ENCODE measurements at places on chromosomes 3 and 15.

DNA sequence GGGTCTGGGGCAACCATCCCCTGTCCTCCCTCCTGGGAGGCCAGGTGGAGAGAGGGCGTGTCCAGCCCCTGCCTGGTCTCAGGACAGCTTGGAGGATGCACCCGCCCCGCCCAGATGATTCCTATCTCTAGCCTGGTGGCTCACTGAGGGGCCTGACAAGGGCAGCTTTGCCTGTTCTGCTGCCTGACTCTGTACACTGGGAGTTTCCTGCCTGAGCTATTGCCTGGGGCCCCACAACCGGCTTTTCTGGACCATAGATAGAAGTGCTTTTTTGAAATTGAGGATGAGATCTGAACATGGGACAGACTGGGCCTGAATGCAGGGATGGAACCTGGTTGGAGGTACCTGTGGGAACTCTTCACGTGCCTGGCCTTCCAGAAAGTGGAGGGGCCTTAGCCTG lies 751 bp upstream of the PLA2G4E start:
- DNase-seq, result no peak

- peak; percentile 18 for DNase-seq
Measured at GRCh38 chr15:80173022-80173759, 20.4 kb downstream of the FAH start.

DNA sequence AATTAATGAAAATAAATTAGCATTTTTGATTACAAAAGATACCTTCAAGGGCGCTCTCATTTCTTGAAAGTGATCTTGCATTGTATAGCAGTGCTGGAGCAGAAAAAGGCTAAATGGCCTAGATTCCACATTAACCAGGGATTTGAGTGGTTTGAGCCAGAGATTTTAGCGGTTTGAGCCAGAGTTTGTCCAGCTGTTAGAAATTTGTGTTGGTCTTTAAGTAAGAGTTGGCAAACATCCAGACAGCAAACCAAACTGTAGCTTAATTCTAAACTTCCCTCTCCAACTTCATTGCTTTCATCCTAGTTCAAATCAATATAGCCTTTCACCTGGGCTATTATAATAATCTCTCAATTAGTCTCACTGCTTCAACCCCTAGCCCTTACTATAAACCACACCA lies 351.7 kb downstream of the IGSF11 start:
- peak; percentile 96 for DNase-seq

DNA sequence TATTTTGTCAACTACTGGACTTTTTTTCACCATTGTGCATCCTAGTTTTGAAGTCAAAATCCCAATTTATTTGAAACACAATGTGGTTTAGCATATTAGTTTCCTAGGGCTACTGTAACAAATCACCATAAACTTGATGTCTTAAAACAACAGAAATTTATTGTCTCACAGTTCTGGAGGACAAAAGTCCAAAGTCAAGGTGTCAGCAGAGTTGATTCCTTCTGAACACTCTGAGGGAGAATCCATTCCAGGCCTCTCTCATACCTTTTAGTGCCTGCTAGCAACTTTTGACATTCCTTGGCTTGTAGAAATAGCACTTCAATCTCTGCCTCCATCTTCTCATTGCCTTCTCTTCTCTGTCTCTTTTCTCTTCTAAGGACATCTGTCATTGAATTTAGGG lies 14.9 kb upstream of the SLC27A2 start:
- no peak for DNase-seq

- no peak for DNase-seq
Measured at GRCh38 chr3:12190832-12191231, 32.1 kb upstream of the TIMP4 start.

GRCh38 chr3:43784640-43785011 lies 93.9 kb downstream of the ABHD5 start:
- no peak for DNase-seq

GRCh38 chr3:186476044-186476468 lies 68.1 kb downstream of the CRYGS start:
- no peak for DNase-seq

GRCh38 chr3:69819282-69819681 lies 80.0 kb downstream of the MITF start:
- DNase-seq, result no peak

- DNase-seq, result no peak
Measured at GRCh38 chr15:41647262-41647661, 12.9 kb upstream of the MGA start.

GRCh38 chr3:171648069-171648468 lies 162.2 kb downstream of the PLD1 start:
- DNase-seq, result no peak

GRCh38 chr3:48684054-48684349 lies 1.7 kb downstream of the NCKIPSD start:
- no peak for DNase-seq

DNA sequence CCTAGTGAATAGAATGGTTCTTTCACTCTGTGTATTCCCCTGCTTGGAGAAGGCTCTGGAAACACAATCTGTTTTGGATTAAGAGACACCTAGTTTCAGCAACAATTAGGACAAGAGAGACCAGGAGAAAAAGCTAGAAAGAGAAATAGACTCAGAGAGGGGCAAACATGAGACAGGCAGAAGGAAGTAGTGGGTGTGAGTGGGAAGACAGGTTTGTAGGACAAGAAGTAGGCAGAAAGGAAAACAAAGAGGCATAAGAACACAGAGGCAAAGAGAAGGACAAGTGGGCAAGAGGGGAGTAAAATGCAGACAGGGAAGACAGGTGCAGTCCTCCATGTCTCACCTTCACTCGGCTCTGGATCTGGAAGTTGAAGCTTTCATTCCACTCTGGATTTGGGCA lies 13.5 kb downstream of the PLA2G4E start:
- no peak for DNase-seq

DNA sequence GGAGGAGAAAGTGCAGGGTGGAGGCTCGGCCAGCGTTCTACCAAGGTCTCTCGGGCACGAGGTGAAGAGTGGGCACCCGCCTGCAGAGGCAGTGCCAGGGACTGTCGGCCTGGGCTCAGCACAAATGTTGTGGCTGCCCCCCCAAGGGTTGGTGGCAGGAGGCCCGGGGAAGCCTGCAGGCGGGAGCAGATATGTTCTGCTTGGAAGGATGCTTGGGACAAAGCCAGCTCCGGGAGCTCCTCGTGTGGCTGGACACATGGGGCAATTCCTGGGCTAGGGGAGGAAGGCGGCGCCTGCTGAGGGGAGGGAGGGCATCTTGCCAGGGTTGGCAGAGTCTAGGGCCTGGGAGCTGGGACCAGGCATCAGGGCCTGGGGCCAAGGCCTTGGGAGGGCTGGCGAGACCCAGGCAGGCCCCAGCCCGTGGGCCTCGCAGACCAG lies 30.4 kb upstream of the FBLN2 start:
- peak; percentile 6 for DNase-seq

DNA sequence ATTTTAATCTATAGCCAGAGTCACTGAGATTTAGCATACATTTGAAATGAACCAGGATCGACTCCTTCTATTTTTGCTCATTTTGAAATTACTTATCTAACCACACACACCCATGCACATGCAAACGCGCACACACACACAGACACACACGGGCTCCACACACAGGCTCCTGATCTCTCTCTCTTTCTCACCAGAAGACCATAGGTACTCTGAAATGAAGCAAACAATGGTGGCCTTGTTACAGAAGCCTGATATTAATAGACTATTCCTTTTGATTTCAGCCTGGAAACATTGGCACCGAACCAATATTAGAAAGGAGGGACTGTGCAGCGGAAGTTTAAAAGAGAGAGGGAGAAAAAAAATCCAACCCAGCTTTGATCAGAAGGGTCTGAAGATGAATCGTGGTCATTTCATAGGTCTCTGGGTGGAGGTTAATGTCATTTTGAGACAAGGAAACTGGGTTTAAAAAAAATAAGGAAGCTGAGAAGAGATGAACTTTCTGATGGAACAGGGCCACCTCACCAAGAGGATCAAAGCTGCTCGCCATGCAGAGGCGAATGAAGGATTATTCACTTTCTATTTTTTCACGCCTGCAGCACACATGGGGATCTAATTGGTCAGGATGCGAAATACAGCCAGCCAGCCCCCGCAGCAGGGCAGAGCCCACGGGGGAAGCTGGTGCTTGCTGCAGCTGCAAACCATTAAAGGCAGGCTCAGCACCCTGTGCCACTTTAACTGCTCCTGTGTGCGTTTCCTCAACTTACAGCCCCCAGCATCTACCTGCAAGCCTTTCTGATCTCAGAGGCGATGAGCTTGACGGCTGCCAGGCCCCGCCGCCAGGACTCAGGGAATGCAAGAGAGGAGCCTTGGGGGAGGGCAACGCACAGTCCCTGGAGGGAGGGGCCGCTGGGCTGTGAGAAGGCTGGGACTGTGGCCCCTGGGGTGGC lies 88.8 kb downstream of the HES1 start:
- no peak for DNase-seq

DNA sequence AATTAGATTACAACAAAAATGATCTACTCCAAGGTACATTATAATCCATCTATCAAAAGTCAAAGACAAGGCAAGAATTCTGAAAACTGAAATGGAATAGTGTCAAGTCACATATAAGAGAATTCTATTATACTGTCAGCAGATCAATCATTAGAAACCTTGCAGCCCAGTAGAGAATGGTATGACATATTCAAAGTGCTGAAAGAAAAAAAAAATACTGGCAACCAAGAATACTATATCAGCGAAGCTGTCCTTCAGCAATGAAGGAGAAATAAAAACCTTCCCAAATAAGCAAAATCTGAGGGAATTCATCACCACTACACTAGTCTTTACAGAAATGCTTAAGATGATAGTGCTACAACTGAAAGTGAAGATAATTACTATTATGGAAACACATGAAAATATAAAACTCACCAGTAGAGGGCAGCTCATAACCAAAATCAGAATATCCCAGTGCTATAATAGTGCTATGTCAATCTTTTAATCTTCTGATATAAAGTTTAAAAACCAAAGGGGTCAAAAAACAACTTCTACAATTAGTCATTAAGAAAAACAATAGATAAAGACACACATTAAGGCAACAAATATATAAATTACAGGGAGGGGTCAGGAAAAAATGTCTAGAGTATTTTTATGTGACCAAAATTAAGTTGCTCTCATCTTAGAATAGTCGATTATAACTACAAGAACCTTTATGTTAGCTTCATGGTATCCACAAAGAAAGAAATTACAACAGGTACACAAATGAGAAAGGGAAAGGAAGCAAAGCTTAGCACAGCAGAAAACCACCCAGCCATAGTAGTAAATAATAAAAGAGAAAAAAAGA lies 190.7 kb upstream of the CNTN6 start:
- peak; percentile 5 for DNase-seq

DNA sequence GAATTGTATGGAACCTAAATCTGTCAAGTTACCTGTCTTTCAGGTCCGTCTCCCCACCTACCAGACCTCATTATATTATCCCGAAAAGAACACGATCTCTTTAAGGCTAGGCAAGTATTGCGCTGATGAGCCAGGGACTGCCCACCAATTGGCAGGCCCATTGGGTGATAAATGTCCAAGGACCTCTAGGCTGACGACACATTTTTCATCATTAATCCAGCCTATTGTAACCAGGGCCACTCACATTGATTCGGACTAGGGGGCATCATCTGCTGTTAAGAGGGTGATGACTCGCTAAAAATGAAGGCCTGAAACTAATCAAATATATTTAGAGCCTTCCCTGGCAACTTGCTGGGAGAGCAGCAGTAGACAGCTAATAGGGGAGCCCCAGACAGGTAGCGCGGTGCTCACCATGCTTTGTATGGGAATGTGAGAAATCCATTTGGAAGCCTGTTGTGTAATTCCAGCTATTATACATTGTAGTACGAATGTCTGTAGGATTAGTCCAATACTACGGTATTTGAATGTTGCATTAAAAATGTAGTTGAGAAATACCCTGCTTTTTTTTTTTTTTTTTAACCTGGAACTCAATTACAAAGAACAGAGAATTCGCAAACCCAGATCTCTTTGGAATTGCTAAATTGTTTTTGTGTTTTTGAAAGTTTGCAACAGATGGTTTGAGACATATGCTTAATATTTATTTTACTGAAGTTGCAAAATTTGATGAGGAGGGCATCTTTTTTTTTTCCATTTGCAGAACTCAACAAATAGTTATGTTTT lies 156.1 kb downstream of the ROBO2 start:
- no peak for DNase-seq

GRCh38 chr15:41713047-41713446 lies 52.8 kb downstream of the MGA start:
- no peak for DNase-seq

- peak; percentile 35 for DNase-seq
Measured at GRCh38 chr15:75508840-75509532, 57.5 kb upstream of the SIN3A start.

DNA sequence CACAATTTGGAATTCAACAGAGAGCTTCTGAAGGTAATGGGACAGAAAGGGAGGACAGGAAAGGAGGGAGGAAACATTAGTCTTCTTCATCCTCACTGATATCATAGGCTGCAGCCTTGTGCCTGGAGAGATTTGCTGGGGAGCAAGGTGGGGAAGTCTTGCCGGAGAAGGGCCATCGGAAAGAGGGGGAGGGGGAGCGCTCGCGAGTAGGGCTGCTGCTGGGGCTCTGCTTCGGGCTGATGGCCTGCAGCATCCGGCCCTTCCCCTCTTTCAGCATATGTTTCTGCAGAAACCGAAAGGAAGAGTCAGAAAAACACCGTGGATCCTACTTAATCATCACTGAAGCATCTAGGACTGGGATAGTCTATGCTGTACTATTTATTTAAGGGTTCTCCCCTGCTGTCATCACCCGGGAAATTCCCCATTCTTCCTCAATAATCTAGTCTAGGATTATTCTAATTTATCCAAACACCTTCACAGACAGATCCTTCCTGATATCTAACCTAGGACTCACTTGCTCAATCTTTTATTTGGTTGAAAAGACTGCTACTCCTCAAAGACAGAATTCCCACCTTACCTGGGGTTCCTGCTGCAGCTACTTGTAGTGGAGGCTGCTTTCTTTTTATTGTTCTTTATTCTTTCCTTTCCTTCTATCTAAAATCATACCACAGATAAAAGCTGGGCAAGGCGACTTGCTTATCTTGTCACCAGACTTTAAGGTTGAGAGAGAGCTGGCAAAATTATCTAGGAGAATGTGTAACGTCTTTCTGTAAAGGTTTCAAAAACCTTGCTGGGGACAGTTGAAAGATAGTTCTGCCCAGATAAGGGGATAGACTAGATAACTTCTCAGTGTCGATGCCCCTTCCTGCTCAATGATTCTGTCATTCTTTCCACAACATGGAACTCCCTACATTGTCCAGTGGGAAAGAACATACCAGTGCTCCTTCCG lies 22.6 kb downstream of the SLC51A start:
- DNase-seq, result no peak

- DNase-seq, result peak; percentile 75
Measured at GRCh38 chr15:78944669-78945407, at the start of gene CTSH. TSS of gene CTSH (minus strand) at chr15:78945046. CDS start at chr15:78944981, 65 bp downstream.

DNA sequence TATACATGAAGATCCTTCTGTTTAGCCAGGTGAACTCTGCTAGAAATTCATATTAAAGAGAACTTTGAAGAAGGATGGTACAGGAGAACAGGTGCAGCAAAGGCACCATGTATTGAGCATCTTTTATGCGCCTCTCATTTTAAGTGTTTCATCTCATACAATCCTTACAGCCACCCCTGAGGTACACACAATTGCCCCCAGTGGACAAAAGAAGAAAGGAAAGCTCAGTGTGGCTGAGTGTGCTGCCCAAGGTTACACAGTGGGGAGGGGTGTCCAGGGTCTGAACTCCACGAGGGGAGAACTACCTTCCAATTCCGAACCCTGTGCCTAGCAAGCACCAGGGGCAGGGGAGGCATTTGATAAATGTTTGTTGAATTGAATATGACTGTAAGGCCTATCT lies 98.6 kb downstream of the MECOM start:
- DNase-seq, result no peak

Data from NCI-H524 (cell line).